ENCODE measurements at places on chromosomes 4 and X. TPM values are rescaled to one million over a fixed set of nuclear protein-coding genes. Genes with fewer than 3 reads are reported as not detected.

The LNX1 gene
- total RNA-seq = 7.9 TPM

The KCTD8 gene
- total RNA-seq = 0.45 TPM

The TEC gene
- total RNA-seq = 5.3 TPM

The C1QTNF7 gene
- 3.3 TPM for total RNA-seq

DNA sequence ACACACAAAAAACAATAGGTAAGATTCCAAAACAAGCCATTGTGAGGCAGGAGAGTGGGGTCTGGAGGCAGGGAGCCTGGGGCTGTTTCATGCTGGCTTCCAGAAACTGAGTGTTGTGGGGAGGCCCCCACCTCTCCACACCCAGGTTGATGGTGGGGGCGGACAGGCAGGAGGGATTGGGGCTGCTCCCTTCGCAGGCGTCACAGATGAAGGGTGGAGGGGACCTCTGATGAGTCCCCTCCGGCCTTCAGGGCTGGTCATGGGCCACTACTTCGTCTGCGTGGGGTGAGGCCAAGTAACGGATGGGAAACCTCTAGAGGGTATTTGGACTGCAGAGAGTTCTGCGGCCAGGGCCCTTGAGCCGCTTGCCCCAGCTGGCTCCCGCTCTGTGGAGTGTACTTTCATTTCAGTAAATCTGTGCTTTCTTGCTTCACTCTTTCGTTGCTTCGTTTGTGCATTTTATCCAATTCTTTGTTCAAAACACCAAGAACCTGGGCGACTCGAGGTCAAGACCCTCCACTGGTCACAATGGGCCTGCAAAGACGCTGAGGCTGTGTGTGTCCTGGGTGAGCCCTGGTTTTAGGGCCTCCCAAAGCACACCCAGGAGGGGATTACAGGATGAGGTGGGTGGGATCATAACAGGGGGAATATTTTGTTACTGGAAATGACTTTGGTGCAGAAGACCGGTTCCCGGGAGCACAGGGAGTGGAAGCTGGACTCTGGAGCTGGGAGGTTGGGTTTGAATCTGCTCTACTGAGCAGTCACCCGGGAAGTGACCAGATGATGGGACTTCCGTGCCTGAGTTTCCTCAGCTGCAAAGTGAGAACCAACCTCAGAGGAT is 83.7 kb upstream of the ADRA2C start:
- no peak for DNase-seq

GRCh38 chrX:9671998-9672397 is 93.6 kb downstream of the GPR143 start:
- DNase-seq = no peak

DNA sequence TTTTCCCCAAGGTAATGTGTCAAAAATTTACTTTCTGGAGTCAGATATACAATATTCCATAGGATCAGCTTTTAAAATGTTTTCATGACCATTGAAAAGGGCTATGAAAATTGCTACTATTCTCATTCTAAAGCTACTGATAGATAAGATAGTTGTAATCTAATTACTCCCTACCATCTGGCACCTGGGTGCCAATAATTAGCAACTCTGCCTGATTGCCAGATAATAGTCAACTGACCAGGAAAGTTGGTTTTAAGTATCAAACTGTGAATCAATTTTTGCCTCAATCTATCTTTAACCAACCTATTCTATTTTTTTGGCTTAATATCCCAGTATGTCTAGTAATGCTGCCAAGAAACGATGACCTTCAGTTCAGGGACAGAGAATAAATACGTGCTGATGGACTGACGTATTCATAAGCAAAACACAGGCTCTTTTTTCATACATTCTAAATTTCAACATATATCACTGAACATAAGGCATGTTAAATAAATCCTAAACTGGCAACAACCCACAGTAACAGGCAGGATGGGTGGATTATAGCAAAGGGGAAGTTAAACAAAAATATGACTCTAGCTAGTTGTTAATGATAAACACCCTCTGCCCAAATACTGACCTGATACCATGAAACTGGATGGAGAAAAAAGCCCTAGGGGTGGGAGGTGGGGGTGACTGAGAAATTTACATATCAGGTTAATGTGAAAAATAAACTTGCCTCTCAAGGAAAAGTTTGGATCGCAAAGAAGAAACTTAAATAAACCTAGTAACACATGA is 18.2 kb downstream of the SH3RF1 start:
- DNase-seq = no peak

- DNase-seq = no peak
Measured at GRCh38 chr4:89398146-89398545, 90.5 kb upstream of the GPRIN3 start.

- DNase-seq = no peak
Measured at GRCh38 chrX:67917421-67918010, 373.7 kb downstream of the AR start.

- no peak for DNase-seq
Measured at GRCh38 chr4:142567199-142567598, 278.9 kb downstream of the INPP4B start.

DNA sequence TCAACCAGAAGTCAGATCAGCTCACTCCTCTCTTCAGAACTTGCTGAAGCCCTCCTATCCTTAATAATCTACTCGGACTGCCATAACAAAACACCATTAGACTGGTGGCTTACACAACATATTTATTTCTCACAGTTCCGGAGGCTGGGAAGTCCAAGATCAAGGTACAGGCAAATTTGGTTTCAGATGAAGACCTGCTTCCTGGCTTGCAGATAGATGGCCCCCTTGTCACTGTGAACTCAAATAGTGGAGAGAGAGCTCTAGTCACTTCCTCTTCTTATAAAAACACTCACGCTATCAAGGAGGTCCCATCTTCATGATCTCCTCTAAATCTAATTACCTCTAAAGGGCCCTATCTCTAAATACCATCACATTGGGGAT is 125.1 kb downstream of the CAMK2D start:
- DNase-seq = no peak

- no peak for DNase-seq
Measured at GRCh38 chrX:136778020-136778419, 2.7 kb downstream of the ARHGEF6 start.

DNA sequence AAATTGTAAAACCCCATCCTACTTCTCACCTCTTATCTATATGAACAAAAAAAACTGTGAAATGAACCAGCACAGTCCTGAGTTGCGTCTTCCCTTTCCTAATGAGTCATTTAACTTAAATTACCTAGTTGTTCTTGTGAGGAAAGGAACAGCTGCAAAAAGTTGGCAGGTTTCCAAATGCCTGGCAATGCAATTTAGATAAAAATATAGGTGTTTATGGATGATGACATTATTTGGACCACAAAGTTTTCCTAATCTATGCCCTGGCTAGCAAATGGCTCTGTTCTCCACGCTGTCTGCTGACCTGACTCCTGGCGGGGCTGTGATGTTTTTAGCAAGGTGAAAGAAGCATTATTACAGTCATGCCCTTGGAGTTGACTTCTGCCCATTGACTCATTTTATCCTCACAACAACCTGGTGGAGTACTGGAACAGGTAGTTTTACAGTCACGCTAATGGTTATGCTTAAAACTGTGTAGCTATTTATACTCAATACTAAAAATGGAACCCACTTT is 29.8 kb upstream of the RELL1 start:
- no peak for DNase-seq

DNA sequence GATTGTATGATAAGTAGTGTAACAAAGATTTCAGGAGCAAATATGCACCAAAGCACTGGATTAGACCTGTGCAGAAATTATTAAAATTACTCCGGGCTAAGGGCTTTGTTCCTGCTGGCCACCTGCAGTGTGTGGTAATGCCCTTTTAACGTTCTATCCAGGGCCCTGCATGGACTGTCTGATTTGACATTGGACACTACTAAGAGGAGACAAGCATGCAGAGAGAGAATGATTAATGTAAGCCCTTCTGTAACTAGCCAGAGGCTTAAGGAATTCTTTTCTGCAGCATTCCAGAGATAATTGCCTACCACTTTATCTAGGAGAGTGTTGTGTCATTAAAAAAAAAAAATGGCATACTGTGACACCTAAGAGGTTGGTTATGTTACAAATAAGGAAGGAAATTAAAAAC is 117.0 kb downstream of the PCDH7 start:
- DNase-seq = no peak

DNA sequence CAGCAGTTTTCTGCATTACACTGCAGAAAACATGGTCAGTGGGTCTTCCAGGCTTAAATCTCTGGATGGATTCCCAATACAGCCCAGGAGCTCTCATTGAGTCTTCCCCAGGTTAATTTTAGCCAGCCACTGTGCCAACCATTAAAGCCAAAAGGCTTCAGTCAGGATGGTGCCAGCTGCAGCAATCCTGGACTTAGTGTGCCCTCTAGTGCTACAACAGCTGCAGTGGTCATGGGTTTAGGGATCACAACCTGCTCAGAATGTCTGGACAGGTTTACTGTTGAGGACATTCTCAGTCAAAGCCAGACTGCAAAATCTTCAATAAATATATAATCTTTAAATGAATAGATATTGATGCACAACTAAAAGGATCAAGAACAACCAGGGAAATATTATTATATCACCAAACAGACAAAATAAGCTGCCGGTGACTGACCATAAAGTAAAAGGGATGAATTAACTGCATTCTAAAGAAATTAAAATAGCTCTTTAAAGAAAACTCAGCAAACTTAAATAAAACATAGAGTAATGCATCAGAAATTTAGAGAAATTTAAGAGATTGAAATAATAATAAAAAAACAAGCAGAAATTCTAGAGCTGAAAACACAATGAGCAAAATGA is 639.9 kb downstream of the SPOCK3 start:
- no peak for DNase-seq

GRCh38 chr4:141429933-141430332 is 206.4 kb upstream of the IL15 start:
- no peak for DNase-seq

All from sciatic nerve (tissue), 2 donors.